Breast epithelium (tissue), 4 donors: ENCODE measurements at places on chromosomes 7 and 10.

GRCh38 chr10:103618575-103619423 lies 125.3 kb downstream of the NEURL1 start:
- no peaks in the 10 kb centered on the region for H3K27me3 ChIP-seq
- H3K4me1 ChIP-seq: peaks cover 32% of the 10 kb centered on the region
- H3K36me3 ChIP-seq: no peaks in the 10 kb centered on the region
- no peak overlapping the region for H3K4me3 ChIP-seq

- H3K4me1 ChIP-seq: no peaks in the 10 kb centered on the region
- no peak overlapping the region for H3K27ac ChIP-seq
- H3K36me3 ChIP-seq: no peaks in the 10 kb centered on the region
Observed at GRCh38 chr7:40507166-40507565, 372.4 kb downstream of the SUGCT start.

- H3K27me3 ChIP-seq: no peaks in the 10 kb centered on the region
- peaks cover 4% of the 10 kb centered on the region for H3K4me1 ChIP-seq
- no peak for DNase-seq
Observed at GRCh38 chr7:73851410-73852338, 9.3 kb upstream of the TMEM270 start.

DNA sequence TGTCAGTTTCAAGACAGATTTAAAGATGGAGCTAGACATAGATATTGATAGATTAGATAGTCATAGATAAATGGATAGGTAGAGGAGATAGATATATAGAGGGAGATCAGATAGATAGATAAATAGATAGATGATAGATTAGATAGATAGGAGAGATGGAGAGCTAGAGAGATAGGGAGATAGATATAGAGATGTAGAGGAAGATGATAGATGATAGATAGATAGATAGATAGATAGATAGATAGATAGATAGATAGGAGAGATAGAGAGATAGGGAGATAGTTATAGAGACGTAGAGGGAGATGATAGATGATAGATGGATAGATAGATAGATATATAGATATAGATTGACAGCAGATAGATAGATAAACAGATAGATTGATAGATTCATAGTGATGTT lies 1038.8 kb upstream of the AUTS2 start:
- H3K36me3 ChIP-seq: no peaks in the 10 kb centered on the region
- H3K4me1 ChIP-seq: no peaks in the 10 kb centered on the region
- H3K4me3 ChIP-seq: no peak overlapping the region
- no peak for DNase-seq

DNA sequence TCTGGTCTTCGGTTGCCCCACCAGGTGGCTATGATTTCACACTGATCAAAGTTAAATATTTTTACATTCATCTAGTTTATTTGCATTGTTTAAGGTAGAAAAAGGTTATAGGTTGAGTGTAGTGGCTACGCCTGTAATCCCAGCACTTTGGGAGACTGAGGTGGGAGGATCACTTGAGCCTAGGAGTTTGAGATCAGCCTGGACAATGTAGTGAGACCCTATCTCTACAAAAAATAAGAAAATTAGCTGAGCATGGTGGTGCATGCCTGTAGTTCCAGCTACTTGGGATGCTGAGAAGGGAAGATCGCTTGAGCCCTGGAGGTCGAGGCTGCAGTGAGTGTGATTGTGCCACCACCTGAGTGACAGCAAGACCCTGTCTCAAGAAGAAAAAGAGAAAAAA lies 3.8 kb downstream of the CCM2 start:
- no peak overlapping the region for H3K27ac ChIP-seq
- H3K4me3 ChIP-seq: no peak overlapping the region
- no peaks in the 10 kb centered on the region for H3K36me3 ChIP-seq
- no peaks in the 10 kb centered on the region for H3K27me3 ChIP-seq

DNA sequence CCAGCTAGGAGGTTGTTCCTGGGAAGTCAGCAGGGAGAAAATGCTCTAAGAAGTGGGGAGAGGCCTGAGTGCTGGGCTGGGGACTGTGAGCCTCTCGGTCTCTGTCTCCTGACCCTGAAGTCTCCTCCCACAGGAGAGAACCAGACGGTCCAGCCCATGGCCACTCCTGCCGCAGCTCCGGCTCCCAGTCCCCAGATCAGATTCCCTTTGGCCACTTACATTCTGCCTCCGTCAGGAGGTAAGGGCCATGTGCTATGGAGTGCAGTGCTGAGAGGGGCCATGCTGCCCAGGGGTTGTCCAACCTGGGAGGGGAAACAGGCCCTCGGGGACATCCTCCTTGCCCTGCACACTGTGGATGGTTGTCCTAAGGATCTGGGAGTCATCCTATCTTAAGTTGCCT lies 21.3 kb upstream of the ZNF467 start:
- H3K27ac ChIP-seq: no peak overlapping the region
- no peaks in the 10 kb centered on the region for H3K36me3 ChIP-seq
- H3K4me3 ChIP-seq: no peak overlapping the region
- no peak for DNase-seq
- no peaks in the 10 kb centered on the region for H3K4me1 ChIP-seq
- peaks cover 15% of the 10 kb centered on the region for H3K27me3 ChIP-seq

GRCh38 chr7:73730485-73730884 lies 8.1 kb downstream of the ABHD11 start:
- no peak overlapping the region for H3K27ac ChIP-seq
- H3K4me3 ChIP-seq: no peak overlapping the region
- no peaks in the 10 kb centered on the region for H3K4me1 ChIP-seq
- H3K36me3 ChIP-seq: no peaks in the 10 kb centered on the region
- DNase-seq: no peak
- H3K27me3 ChIP-seq: no peaks in the 10 kb centered on the region

DNA sequence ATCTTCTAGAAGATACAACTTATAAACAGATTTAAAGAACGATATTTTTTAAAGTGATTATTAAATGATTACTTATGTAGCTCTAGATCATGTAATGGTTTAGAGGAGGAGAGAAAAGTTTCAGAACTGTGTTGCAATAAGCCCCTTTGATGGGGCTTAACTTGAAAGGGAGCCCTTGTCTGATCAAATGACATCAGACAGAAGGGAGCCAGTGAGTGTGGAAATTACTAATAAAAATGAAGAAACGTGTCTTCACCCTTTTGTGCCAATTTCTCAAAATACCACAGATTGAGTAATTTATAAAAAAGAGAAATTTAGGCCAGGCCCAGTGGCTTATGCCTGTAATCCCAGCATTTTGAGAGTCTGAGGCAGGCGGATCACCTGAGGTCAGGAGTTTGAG lies 318.2 kb downstream of the EXOC4 start:
- H3K27me3 ChIP-seq: no peaks in the 10 kb centered on the region
- H3K27ac ChIP-seq: no peak overlapping the region
- H3K4me3 ChIP-seq: no peak overlapping the region
- no peaks in the 10 kb centered on the region for H3K36me3 ChIP-seq
- no peak for DNase-seq

DNA sequence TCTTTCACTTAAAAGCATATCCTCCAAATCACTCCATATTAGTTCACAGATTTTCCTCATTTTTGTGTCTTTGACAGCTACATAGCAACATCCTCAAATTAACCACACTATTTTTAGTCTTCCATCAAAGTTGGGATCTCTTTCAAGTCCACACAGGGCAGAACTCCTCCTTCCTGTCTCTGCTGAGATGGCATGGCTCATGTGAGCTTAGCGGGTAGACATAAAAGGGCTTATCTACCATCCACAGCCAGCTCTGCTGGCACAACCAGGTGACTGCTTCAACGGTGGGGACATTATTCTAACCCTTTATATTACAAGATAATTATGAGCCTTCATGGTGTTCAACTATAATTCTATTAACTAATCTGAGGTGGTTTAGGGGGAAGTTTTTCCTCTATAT lies 35.5 kb downstream of the ICA1 start:
- no peaks in the 10 kb centered on the region for H3K36me3 ChIP-seq
- H3K27ac ChIP-seq: no peak overlapping the region
- H3K4me1 ChIP-seq: no peaks in the 10 kb centered on the region
- DNase-seq: no peak
- no peak overlapping the region for H3K4me3 ChIP-seq

DNA sequence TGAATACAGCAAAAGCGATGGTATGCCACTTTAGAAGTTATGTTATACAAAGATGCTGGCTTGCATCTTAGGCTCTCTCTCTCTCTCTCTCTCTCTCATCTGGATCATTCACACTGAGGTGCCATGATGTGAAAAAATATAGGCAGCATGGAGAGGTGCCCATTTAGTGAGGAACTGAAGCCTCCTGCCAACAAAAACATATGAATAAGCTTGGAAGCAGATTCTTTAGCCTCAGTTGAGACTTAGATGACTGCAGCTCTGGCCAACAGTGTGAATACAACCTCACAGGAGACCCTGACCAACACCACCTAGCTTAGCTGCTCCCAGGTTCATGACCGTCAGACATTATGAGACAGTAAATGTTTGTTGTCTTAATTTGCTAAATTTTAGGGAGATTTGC lies 560.1 kb upstream of the LRRTM3 start:
- H3K27me3 ChIP-seq: no peaks in the 10 kb centered on the region
- no peak overlapping the region for H3K4me3 ChIP-seq
- no peak for DNase-seq
- no peaks in the 10 kb centered on the region for H3K4me1 ChIP-seq

DNA sequence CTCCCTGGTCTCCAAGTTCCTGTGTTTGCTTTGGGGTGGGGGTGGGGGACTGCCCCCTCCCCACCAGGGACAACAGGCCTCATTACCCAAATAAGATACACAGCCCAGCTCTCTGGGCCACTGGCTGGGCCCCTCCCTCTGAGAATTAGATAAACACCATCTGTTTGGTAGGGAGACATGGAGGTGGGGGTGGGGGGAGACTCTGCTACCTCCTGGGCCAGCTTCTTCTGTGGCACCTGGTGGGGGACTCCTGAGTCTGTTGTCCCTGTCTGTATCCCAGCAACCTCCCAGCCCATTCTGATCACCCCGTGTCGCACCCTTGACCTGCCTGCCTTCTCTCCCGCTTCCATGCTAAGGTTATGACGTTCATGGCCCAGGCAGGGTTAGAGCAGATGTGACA lies 5.8 kb downstream of the MLXIPL start:
- peaks cover 11% of the 10 kb centered on the region for H3K4me1 ChIP-seq
- no peak overlapping the region for H3K4me3 ChIP-seq
- peaks cover 15% of the 10 kb centered on the region for H3K27me3 ChIP-seq
- H3K36me3 ChIP-seq: no peaks in the 10 kb centered on the region
- no peak for DNase-seq
- H3K27ac ChIP-seq: no peak overlapping the region

GRCh38 chr7:158837790-158838637 lies 8.7 kb upstream of the ESYT2 start:
- no peaks in the 10 kb centered on the region for H3K4me1 ChIP-seq
- H3K36me3 ChIP-seq: no peaks in the 10 kb centered on the region
- no peak overlapping the region for H3K4me3 ChIP-seq
- H3K27ac ChIP-seq: no peak overlapping the region

DNA sequence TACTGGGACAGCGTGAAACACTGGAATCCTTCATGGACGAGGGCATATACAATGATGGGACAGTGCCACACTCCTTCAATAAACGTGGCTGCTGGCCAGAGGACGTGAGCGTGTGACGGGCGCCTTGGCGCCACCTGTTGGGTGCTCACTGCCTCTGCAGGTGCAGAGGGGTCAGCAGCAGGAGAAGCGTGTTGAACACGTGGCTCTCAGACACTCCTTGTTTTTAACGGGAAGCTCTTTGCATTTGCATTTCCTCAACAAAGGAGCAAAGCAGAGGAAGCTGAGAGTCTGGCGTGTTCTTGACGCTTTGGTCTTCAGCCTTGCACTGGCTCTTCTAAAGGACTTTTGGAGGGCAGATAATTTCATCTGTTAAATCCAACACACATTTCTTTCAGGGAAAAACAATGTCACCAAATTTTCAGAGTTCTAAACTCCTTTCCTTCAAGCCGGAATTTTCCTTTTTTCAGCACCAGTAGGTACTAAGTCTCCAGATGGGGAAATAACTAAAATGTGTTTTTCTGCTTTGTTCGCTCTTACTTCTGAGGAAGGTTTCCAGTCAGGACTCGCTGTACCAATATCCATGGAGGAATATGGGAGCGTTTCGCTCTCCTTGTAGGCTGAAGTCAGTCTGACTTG lies 2.9 kb upstream of the GET4 start:
- H3K27ac ChIP-seq: peak overlapping the region; percentile 71
- no peaks in the 10 kb centered on the region for H3K27me3 ChIP-seq
- H3K4me1 ChIP-seq: peaks cover 4% of the 10 kb centered on the region
- H3K36me3 ChIP-seq: no peaks in the 10 kb centered on the region
- peak; percentile 87 for DNase-seq

DNA sequence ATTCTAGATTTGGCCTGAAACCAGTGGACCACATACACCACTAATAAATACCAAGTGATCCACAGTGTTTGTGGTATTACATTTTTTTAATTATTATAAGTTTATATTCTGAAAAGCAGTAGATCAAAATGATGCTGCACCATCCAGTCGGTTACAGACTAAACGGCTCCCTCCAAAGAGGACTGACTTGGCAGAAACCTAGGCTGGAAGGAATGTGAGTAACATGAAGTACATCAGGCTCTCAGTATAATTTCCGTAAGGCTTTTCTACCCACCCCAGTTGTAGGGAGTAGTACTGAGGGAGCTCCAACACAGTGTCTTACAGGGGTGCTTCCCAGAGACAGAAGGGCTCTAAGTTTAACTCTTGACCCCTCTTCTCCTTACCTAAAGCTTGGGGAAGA lies 119.5 kb downstream of the TRRAP start:
- no peak overlapping the region for H3K27ac ChIP-seq
- H3K27me3 ChIP-seq: no peaks in the 10 kb centered on the region
- H3K4me3 ChIP-seq: no peak overlapping the region
- DNase-seq: no peak
- H3K4me1 ChIP-seq: peaks cover 6% of the 10 kb centered on the region

- no peaks in the 10 kb centered on the region for H3K27me3 ChIP-seq
- no peaks in the 10 kb centered on the region for H3K36me3 ChIP-seq
- no peak overlapping the region for H3K27ac ChIP-seq
- no peak overlapping the region for H3K4me3 ChIP-seq
- no peaks in the 10 kb centered on the region for H3K4me1 ChIP-seq
- DNase-seq: no peak
Observed at GRCh38 chr7:90825779-90826178, 229.7 kb downstream of the CDK14 start.

DNA sequence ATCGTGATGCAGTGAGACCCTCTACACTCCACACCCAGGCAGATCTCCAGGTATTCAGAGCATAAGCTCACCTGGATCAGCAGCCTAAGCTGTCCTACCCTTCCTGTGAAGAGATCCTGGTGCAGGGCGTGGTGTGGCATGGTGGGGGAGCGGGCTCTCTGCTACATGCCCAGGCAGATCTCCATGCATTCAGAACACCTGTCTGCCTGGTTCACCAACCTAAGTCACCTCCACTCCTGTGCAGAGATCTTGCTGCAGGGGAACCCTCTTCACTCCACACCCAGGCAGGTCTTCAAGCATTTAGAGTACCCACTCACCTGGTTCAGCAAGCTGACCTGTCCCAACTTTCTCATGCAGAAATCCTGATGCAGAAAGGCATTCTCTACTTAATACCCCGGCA lies 394.4 kb upstream of the SEMA3A start:
- H3K4me1 ChIP-seq: no peaks in the 10 kb centered on the region
- no peak overlapping the region for H3K27ac ChIP-seq
- no peaks in the 10 kb centered on the region for H3K36me3 ChIP-seq
- no peak overlapping the region for H3K4me3 ChIP-seq
- no peak for DNase-seq

GRCh38 chr7:44288811-44289340 lies 36.5 kb downstream of the CAMK2B start:
- DNase-seq: no peak
- H3K27ac ChIP-seq: no peak overlapping the region
- no peak overlapping the region for H3K4me3 ChIP-seq
- no peaks in the 10 kb centered on the region for H3K27me3 ChIP-seq
- no peaks in the 10 kb centered on the region for H3K36me3 ChIP-seq
